ENCODE measurements at places on chromosomes 4 and X. TPM values are rescaled to one million over a fixed set of nuclear protein-coding genes. Genes with fewer than 3 reads are reported as not detected.

ANXA3 gene
- total RNA-seq: 47.5 TPM

SLC38A5 gene
- 4.8 TPM for total RNA-seq

SMIM10L2A gene
- total RNA-seq: 4.8 TPM

DLG3 gene
- total RNA-seq: 21.8 TPM

CXCL11 gene
- total RNA-seq: not detected

EPHA5 gene
- total RNA-seq: 0.41 TPM

MAGEA9B gene
- not detected for total RNA-seq

BANK1 gene
- total RNA-seq: 1.9 TPM

SFRP2 gene
- 12.3 TPM for total RNA-seq

IL3RA gene
- total RNA-seq: 6.2 TPM

PDLIM5 gene
- total RNA-seq: 130 TPM

GPR50 gene
- not detected for total RNA-seq

RNF128 gene
- 7.6 TPM for total RNA-seq

BST1 gene
- total RNA-seq: 10.2 TPM

MAGEB1 gene
- not detected for total RNA-seq

PAGE2 gene
- total RNA-seq: not detected

GAGE13 gene
- not detected for total RNA-seq

CLGN gene
- total RNA-seq: 0.47 TPM

AFF2 gene
- total RNA-seq: 6.1 TPM

PAK3 gene
- total RNA-seq: 4.3 TPM

ITIH6 gene
- not detected for total RNA-seq

SSX3 gene
- not detected for total RNA-seq

SH3BGRL gene
- total RNA-seq: 97.3 TPM

VSIG4 gene
- total RNA-seq: 14.5 TPM

GAK gene
- 108 TPM for total RNA-seq

F8A3 gene
- 5.4 TPM for total RNA-seq

PASD1 gene
- total RNA-seq: not detected

GLUD2 gene
- total RNA-seq: 2.3 TPM

TNIP3 gene
- 1.5 TPM for total RNA-seq

P2RY4 gene
- total RNA-seq: 0.35 TPM

FREM3 gene
- 0.12 TPM for total RNA-seq

FGFBP2 gene
- 0.47 TPM for total RNA-seq

EMCN gene
- total RNA-seq: 68.9 TPM

CSAG3 gene
- total RNA-seq: not detected

FRMPD3 gene
- 0.35 TPM for total RNA-seq

Measured in metanephros (tissue), 2 donors.